GM12865 (cell line): ENCODE measurements at places on chromosomes 16 and 17.
A peak's percentile ranks its signal among the peaks of the same experiment; 100 is the strongest.

DNA sequence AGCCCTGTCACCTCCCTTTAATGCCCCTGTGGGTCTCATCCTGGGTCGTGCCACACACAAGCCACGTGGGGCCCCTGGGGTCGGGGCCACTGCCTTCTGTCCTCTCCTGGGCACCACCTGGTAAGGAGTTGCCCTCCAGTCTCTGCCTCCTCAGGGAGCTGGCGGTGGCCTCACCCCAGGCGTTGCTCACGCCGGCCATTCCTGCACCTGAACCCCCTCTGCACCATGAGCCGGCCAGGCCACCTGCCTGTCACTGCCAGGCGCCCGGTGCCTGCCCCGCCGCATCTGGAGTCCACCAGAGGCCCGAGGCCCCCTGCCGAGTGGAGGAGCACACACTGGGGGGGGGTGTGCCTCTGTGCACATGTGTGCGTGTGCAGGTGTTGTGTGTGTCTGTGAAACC is 10.4 kb downstream of the NHERF2 start:
- no peak for DNase-seq

DNA sequence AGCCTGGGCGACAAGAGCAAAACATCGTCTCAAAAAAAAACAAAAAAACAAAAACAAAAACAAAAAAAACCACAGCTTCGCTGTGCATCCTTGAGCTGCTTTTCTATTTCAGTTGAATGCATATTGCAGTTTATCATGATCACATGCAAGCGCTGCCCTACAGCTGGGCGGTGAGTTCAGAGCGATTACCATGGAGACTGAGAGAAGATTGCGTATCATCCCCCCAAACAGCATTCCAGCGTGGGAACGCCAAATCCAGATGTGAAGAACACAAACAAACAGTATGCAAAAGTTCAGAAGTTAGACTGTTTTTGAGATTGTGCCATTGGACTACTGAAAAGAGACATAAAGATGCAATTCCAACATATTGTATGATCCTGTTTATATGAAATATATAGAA is 15.1 kb upstream of the SLC52A1 start:
- DNase-seq: no peak

- DNase-seq: no peak
Measured at GRCh38 chr17:45871718-45872117, 22.6 kb upstream of the MAPT start.

DNA sequence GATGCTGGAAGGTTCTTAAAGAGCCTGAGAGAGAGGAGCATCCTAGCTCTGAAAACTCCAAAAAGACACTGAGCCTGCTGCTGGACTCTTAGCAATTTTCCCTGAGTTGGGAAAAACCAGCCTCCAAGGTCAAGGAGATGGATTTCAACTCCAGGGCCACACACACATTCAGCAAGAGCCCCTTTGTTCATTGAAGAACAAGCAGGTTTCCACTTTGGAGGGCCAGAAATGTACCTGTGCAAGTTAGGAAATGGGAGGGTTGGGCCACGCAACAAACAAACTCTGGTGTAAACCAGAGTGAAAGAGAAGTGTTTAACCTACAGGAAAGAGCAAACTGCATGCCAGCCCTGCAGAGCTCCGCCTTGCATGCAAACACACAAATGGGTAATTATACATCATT is 264.8 kb upstream of the RPL38 start:
- DNase-seq: no peak

- no peak for DNase-seq
Measured at GRCh38 chr17:80646328-80646727, 101.7 kb downstream of the RPTOR start.

DNA sequence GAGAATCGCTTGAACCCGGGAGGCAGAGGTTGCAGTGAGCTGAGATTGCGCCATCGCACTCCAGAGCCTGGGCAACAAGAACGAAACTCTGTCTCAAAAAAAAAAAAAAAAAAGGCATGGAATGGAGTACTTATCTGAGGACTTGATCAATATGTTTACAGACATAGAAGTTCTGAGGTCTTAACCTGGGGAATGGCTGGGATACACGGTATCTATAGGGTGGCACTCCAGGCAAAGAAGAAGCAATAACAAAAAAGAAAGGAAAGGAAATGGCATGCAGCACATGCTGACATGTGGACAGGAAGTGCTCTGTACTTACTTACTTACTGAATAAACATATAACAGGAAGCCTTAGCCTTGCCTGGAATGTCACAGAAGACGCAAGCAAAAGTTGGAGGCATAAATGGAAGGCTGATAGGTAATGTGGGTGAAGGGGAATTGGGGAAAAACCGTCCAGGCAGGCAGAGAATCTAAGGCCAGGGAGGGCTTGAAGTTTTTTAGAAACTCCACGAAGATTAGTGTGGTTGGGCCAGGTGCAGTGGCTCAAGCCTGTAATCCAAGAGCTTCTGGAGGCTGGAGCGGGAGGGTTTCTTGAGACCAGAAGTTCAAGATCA is 10.1 kb upstream of the SPOP start:
- DNase-seq: peak; percentile 34

GRCh38 chr17:78759203-78759968 is 22.7 kb downstream of the CYTH1 start:
- peak; percentile 78 for DNase-seq

DNA sequence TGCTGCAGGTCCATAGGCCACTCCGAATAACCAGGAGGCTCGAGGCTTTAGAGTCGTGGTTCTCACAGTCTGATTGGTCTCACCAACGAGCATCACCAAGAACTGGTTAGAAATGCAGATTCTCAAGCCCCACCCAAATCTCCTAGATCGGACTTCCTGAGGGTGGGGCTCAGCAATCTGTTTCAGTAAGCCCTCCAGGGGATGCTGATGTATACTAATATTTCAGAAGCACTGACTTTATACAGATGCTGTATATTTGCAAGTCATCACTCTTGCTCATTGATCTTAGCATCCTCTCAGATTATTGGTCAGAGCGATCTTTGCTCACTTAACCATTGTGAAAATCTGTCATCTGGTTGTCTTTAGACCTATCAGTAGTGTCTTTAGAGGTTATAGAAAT is 4.4 kb upstream of the VAC14 start:
- DNase-seq: no peak

DNA sequence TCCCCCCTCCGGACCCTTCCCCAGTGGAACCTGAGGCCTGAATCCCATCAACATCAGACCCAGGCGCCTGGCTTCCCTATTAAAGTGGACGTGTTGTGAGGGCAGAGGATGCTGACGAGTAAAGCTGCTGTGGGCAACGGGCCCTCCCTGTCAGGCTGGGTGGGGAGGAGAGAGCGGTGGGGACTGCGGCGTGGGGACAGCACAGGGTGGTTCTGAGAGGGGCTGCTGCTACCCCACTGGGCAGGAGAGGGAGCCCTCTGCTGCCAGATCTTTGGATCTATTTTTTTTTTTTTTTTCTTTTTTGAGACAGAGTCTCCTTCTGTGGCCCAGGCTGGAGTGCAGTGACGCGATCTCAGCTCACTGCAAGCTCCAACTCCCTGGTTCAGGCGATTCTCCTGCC is 5.9 kb downstream of the CA5A start:
- no peak for DNase-seq

GRCh38 chr17:8991514-8992285 is 26.2 kb upstream of the PIK3R5 start:
- peak; percentile 84 for DNase-seq

DNA sequence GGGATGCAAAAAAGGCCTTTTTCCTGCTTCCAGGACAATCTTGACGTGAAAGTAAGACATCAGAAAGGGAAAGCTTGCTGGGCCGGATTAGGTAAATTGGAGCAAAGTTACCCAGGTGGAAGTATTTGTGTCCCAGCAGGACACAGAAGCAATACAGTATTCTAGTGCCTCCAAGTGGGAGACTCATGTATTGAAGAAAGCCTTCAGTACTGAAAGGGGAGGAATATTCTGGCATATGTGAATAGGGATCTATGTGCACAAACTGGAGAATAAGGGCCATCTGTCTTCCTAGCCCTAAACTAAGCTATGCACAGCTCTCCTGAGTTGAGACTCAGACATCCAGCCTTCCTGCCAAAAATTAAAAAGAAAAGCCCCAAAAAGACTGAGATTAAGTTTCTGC is 327.3 kb upstream of the CDH8 start:
- no peak for DNase-seq

DNA sequence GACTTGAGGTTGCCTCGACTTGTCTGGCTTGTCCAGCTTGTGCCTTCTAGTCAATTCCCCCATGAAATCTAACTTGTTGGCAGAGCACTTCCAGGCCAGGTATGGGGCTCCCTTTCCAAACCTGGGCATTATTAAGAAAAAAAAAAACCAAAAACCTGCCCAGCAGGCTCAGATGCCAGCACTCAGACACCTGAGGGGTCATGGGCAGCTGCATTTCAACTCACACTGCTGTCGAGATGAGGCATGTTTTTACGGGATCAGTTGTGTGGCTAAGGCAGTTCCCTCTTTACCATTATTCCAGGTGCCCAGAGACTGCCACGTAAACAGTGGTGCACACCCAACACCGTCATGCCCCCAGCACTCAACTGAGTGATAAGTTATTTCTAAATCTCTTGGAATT is 17.8 kb downstream of the TMEM11 start:
- no peak for DNase-seq

- no peak for DNase-seq
Measured at GRCh38 chr17:34782271-34782670, 179.0 kb downstream of the CCT6B start.

- DNase-seq: no peak
Measured at GRCh38 chr17:72249441-72249840, 128.6 kb downstream of the SOX9 start.

GRCh38 chr16:48317614-48318315 is 67.4 kb downstream of the SIAH1 start:
- DNase-seq: peak; percentile 36

- no peak for DNase-seq
Measured at GRCh38 chr16:73232555-73233328, 184.8 kb upstream of the ZFHX3 start.

DNA sequence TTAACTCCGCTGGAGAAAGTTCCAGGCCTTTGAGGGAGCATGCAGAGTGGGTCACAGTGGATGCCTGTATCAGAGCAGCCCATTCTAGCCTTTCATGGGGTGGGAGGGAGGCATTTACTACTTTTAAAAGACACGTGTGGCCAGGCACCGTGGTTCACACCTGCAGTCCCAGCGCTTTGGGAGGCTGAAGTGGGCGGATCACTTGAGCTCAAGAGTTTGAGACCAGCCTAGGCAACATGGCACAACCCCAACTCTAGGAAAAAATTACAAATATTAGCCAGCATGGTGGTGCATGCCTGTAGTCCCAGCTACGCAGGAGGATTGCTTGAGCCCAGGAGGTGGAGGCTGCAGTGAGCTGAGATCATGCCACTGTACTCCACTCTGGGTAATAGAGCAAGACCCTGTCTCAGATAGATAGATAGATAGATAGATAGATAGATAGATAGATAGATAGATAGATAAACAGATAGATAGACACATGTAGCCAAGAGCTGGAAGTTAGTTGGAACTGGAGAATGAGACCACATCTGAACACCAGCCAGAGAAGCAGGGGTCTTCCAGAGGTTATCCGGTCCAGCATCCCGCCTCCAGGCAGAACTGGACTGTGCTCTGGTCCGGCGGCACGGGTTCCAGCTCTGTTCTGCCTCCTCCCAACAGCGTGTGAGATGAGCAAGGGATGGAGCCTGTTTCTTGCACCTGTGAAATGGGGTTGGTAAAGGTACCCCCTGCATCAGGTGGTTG is 3.6 kb downstream of the ADCY7 start:
- DNase-seq: no peak

GRCh38 chr17:31491376-31492131 is 100.1 kb downstream of the RAB11FIP4 start:
- DNase-seq: peak; percentile 87

DNA sequence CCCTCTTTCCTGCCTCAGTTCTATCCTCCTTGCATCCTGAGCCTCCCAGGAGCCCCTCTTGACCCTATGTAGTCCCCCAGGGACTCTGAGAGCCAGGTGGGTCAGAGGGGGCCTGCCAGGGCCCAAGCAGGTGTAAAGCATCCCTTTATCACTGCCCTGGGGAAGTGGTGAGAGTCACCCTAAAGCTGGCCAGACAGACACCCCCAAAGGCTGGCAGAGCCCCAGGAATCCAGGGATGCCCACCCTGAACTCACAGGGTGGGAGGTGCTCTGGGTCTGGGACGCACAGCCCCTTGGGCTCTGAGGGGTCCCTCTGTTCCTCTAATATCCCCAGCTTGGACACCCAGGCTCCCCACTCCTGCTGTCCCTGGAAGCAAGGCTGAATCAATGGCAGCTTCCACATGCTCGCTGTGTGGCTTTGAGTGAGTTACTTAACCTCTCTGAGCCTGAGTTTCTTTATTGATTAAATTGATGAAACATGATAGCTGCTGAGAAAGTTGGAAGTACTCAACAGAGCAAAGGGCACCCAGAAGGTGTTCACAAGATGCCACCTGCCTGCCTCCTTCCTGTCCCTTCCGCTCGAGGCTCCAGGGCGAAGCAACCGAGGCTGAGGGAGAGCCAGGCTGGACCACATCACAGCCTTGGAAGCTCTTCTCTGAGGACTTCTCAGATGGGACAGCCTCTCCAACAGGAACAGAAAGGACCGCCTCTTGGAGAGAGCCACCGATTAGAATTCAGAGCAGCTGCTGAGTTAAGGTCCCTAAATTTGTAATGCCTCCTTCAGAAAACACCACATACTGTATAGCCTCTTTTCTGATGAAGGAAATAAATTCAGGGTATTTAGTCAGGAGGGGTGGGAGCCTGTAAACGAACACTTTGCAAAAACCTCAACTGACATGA is 67.1 kb upstream of the DOC2B start:
- DNase-seq: no peak

DNA sequence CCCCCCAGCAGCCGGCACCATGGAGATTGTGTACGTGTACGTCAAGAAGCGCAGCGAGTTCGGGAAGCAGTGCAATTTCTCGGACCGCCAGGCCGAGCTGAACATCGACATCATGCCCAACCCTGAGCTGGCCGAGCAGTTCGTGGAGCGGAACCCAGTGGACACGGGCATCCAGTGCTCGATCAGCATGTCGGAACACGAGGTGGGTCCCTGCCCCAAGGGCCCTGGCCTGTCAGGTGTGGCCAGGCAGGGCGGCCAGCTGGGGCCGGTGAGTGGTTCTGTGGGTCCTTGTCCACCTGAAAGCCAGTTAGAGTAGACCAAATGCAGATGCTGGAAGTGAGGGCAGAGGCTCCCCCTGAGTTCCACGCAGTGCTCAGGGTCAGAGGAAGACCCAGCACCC is 7.8 kb downstream of the DNAI2 start:
- DNase-seq: no peak

- peak; percentile 29 for DNase-seq
Measured at GRCh38 chr17:38601539-38602351, 4.0 kb downstream of the SRCIN1 start.

- DNase-seq: no peak
Measured at GRCh38 chr16:85715169-85716021, 26.6 kb upstream of the GINS2 start.

- DNase-seq: no peak
Measured at GRCh38 chr17:67180275-67180674, 64.7 kb downstream of the HELZ start.

GRCh38 chr17:81025065-81025740 is 9.7 kb upstream of the BAIAP2 start:
- DNase-seq: no peak
